Activated gamma-delta T cell treated with Interleukin-2 at 50 U/mL for 16 hours (primary cell): ENCODE measurements at places on chromosomes 7 and 10.

- DNase-seq: no peak
These were observed 6.3 kb downstream of the FGF8 start for GRCh38 chr10:101769541-101770180.

- DNase-seq: no peak
These were observed 12.6 kb downstream of the DHX32 start for GRCh38 chr10:125868372-125868975.

- no peak for DNase-seq
These were observed 29.2 kb downstream of the PRSS58 start for GRCh38 chr7:142228537-142229104.

DNA sequence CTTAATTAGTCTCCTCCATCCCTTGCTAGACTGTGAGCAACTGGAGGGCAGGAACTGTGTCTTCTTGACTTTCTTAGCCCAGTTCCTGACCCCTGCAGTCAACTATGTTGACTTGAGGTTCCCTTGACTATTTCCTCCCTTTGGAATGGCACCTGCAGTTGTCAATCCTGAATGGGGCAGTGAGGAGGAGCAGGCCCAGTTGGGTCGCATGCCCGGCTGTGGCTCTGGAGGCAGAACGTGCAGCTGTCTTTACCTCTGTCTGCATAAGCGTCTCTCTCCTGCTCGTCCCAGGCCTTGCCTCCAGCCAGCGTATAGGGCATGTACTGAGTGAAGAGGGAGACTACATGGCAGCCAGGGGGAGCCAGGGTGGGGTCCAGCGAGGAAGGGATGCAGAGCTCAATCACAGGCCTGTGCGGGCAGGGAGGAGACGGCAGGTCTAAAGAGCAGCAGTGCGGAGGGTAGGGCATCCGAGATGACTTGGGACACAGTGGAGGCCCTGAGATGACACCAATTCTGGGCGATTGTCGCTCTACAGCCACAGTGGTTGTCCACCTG, 26.8 kb downstream of the PYROXD2 start:
- no peak for DNase-seq

DNA sequence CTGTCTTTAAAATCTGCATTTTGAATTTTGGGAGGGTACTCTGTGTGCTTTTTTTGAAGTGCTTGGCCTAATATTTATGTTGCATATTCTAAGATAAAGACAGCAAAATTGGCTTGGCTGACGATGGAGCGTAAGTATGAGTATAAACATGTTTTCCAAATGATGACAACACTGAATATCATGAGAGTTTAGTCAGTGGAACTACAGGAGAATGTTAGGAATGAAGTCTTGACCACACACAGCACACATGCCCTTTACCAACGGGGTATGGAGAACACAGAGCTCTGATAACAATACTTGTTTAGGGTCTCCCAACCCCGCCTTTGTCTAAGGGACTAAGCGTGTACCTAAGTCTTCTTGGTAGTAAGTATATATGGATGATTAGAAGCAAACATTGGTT, 253.9 kb upstream of the FZD8 start:
- DNase-seq: no peak

DNA sequence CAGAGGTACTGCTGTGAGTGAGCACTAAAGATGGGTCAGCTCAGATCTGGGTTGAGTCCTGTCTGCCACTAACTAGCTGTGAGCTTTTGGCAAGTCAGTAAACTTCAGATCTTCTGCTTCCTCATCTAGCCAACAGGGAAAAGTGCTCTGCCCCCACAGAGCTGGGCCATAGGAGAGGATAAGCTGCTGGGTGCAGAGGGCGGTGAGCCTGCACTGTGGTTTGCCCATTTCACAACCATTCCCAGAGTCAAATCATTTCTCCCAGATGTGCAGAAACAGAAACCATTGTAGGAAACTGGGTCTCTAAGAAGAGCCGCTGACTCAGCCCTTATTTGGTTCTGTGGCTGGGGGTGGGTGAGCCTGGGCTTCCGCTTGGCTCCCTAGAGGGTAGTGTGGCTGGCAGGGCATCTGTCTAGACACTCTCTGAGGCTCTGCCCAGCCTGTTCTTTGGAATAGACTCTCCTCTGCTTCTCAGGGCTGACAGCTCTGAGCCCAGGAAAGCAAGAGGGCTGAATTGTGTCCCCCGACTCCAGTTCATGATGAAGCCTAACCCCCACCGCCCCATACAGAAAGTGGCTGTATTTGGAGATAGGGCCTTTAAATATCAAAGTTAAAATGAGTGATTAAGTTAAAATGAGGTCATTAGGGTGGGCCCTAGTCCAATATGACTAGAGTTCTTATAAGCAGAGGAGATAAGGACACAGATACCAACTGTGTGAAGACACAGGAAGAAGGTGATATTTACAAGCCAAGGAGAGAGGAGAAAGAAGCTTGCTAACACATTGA, 29.5 kb upstream of the ARHGAP22 start:
- DNase-seq: peak; percentile 55

DNA sequence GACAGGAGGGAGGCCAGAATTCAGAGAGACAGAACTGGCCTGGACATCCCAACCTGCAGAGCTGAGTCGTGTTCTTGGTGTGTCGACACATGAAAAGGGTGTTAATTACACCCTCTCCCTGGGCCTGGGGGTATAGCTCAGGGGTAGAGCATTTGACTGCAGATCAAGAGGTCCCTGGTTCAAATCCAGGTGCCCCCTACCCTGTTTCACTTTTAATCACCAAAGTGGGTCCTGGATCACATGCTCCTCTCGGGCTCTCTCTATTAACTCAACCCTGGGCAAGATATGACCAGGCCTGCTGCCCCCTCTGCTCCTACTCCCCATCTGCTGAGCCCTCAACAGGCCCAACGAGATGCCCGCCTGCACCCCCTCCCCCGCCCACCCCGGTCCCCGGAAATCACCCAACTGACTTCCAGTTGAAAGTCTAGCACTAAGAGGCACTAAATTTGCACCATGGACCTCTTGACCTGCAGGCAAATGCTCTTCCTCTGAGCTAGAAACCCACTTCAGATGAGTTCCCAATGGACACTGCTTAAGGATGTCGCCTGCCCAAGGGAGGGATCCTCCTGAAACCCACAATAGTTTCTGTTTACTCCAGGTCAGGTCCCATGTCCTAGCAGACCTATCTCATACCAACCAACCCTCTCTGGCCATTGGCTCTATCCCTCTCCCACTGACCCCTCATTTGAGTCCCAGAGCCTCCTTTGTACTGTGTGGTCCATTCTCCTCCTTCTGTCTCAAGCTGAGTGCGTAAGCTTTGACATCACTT, 137.6 kb downstream of the ZNF467 start:
- DNase-seq: no peak

GRCh38 chr10:51170518-51171245, 96.4 kb downstream of the PRKG1 start:
- DNase-seq: no peak
